ENCODE measurements at places on chromosomes 12 and 14.

- DNase-seq, result no peak
These were observed 3.3 kb upstream of the SCARB1 start for GRCh38 chr12:124866883-124867400.

GRCh38 chr14:79600406-79600805 lies 610.9 kb downstream of the DIO2 start:
- DNase-seq, result no peak

DNA sequence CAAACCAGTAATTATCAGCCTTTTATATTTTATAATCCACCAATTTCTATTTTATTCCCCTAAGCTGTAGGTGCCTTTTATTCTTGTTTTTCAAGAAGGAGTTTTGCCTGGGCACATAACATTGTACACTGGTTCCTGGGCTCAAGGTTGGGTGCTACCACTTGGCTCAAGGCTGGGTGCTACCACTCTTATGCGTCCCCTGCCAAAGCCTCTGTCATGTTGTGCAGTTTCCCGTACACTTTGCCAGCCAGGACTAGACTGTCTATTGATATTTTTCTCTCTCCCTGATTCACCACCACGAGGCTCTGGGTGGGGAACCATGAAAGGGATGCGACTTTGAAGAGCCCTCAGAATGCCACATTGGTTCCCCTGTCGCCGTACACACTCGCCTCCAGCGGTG lies 52.5 kb upstream of the VASH1 start:
- no peak for DNase-seq

DNA sequence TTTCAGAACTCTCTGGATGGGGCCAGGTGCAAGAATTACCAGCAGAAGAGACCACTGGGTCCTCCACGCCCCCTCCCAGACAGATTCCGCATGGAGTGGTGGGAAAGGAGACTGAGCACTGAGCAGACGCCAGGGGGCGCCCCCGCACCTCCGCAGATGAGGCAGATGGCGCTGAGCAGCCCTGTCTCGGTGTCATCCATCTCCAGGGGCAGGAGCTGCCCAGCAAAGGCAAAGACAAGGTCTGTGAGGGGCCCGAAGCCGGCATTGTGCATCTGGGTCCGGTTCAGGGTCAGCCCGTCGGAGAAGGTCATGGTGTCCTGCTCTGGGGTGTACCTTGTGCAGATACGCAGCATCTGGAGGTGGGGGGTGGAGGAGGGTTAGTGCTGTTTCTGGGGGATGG lies 6.3 kb upstream of the ITGB7 start:
- peak; percentile 80 for DNase-seq

GRCh38 chr14:68719634-68720384 lies 73.1 kb downstream of the ZFP36L1 start:
- DNase-seq, result no peak

DNA sequence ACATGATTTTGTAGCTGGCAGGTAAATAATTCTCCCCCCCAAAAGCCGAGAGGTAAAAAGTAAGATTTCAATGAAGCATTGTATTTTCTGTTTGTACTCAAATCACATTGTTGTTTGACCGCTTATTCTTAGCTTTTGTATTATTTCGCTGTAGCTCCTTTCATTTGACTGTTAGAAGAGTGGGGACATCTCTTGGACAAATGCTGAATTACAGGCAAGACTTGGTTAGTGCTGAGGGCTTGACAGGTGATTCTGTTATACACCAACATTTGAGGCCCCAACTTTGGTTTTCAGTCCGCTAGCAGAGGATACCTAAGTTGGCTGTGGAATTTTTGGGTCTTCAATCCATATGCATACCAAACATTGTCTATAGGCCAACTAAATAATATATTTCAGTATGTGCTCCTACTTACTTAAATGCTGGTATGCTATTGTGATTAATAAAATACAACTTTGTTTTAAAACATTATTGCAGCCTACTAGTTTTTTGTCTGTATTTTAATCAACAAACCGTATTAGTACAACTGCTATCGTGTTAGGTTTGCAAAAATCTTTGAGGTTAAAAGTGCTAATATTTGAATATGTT lies 102.2 kb downstream of the ERC1 start:
- DNase-seq, result no peak

- no peak for DNase-seq
These were observed 367.4 kb upstream of the TBX3 start for GRCh38 chr12:115051378-115051777.

GRCh38 chr14:76113691-76114090 lies 38.0 kb upstream of the GPATCH2L start:
- no peak for DNase-seq

DNA sequence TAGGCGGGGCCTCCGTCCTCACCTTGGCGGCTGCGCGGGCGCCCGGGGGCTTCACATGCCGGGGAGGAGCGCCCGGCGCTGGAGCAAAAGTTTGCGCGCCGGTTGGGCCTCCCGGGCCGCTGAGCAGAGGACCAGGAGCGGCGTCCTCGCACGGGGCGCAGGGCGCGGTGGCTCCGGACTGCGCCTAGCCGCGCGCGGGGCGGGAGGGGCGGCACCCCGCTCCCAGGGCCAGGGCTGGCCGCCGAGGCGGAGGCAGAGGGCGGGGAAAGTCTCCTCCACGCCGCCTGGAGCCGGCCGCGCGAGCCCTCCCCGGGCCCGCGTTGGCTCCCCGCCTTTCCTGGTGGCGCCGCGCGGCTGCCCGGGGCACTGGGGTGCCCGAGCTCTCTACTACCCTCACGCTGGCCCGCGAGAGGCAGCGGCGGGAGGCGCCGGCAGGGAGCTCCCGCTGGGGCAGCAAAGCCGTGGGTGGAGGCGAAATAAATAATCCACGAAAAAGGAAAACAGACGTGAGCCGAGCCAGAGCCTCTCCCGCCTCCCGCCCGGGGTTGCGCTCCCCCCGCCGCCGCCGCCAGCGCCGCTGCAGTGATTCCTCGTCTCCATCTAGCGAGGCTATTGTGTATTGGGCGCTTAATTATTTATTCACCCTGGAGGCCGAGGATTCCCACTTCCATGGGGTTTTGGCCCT lies 400 bp upstream of the PRIMA1 start:
- no peak for DNase-seq

DNA sequence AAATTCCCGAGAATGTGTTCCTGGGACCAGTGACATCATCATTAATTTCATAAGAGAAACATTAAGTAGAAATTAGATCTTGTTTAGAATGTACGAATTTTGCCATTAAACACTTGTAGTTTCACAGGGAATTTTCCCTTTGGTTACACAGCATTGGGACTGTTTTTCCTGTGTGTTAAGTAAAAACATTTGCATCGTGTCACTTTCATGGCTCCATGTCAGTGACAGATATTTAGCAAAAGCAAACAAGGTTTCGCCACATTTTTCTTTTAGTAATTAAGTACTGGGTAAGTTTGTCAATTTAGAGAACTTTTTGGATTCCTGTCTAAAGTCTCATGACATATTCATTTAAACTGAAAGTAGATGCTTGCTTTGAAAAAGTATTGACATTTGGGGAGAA lies 45.5 kb upstream of the OVCH1 start:
- DNase-seq, result no peak

DNA sequence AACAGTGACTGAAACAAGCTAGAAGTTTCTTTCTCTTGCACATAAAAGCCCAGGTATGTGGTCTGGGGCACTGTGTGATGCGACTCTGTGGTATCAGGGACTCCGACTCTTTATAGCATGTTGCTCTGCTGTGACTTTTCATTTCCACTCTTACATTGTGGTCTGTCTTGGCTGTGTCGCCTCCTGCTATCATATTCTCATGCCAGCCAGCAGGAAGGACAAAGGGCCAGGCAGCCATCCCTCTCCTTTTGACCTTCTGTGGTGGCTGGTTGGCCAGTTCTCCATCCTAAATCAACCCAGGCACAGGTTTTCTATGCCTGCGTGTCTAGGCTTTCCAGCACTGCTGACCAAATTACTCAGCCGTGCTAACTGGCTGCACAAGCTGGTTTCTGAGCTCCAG lies 8.0 kb downstream of the ACAD10 start:
- DNase-seq, result no peak

GRCh38 chr12:102427543-102427941 lies 52.8 kb downstream of the IGF1 start:
- DNase-seq, result no peak

GRCh38 chr12:12975322-12976077 lies 23.5 kb upstream of the GPRC5D start:
- no peak for DNase-seq

DNA sequence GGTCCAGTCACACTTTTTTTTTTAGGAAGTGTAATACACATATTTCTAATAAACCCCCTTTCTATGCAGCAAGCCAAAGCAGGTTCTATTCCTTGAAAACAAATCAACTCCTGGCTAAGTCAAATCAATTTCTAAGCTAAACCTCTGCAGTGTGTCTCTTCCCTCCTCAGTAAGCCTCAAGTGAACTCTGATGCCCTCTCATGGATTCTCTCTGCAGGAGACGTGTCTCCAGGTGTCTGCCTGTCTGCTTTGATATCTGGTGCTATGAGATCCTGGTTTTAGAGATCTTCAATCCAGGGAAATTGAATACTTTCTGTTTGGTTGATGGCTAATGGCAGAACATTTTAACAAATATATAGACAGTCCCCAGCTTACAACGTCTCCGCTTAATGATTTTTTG lies 791.7 kb downstream of the AACS start:
- no peak for DNase-seq

GRCh38 chr12:11941606-11942337 lies 129.0 kb upstream of the BCL2L14 start:
- DNase-seq, result no peak

GRCh38 chr12:128190614-128191013 lies 76.4 kb upstream of the TMEM132C start:
- no peak for DNase-seq

DNA sequence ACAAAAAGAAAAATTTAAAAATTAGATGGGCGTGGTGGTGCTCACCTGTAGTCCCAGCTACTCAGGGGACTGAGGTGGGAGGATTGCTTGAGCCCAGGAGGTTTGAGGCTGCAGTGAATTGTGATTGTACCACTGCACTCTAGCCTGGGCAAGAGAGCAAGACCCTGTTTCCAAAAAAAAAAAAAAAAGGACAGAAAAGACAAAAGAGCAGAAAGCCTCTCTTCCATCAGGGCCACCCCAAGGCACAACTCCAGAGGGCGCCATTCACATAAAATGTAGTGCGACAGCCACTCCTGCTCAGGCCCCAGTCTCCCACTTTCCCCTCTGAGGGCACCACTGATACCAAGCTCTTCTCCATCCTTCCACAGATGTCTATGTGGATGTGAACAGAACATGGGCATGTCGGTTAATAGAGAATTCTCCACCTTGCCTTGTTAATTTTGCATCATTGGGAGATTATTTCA lies 41.8 kb downstream of the DGLUCY start:
- no peak for DNase-seq

GRCh38 chr14:101192661-101193000 lies 289.1 kb upstream of the RTL1 start:
- no peak for DNase-seq

GRCh38 chr12:89863493-89863938 lies 154.9 kb upstream of the ATP2B1 start:
- no peak for DNase-seq

DNA sequence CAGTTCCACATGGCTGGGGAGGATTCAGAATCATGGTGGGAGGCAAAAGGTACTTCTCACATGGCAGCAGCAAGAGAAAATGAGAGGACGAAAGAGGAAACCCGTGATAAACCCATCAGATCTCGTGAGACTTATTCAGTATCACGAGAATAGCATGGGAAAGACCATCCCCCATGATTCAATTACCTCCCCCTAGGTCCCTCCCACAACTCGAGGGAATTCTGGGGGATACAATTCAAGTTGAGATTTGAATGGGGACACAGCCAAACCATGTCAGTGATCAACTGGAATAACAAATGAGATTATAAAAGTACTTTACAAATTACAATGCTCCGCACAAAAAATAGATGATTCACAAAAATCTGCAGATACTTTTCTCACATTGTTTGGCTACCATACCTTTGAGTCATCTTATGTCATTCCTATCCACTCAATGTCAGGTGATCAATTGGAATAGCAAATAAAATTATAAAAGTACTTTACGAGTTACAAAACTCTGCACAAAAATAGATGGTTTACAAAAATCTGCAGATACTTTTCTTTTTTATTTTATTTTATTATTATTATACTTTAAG lies 338.9 kb downstream of the C12orf50 start:
- DNase-seq, result no peak

- DNase-seq, result no peak
These were observed 62.1 kb downstream of the ACACB start for GRCh38 chr12:109178532-109178931.

DNA sequence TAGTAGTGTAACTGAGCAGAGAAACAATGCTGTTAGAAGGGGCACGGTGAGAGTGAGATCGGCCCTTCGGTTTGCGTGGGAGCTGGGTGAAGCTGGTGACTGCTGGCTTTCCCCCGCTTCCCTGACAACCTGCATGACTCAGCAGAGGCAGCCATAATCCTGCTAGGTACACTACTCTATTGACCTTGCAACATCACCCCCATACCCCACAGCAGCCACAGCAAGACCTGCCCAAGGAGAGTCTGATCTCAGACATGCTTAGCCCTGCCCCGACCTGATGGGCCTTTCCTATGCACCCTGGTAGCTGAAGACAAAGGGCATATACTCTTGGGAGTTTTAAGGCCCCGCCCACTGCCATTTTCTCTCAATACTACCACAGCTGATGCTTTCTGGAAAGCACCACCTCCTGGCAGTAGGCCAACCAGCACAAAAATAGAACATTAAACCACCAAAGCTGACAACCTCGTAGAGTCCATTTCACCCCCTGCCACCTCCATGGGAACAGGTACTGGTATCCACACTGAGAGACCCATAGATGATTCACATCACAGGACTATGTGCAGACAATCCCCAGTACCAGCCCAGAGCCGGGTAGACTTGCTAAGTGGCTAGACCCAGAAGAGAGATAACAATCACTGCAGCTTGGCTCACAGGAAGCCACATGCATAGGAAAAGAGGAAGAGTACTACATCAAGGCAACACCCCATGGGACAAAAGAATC lies 75.9 kb upstream of the RGS6 start:
- no peak for DNase-seq

DNA sequence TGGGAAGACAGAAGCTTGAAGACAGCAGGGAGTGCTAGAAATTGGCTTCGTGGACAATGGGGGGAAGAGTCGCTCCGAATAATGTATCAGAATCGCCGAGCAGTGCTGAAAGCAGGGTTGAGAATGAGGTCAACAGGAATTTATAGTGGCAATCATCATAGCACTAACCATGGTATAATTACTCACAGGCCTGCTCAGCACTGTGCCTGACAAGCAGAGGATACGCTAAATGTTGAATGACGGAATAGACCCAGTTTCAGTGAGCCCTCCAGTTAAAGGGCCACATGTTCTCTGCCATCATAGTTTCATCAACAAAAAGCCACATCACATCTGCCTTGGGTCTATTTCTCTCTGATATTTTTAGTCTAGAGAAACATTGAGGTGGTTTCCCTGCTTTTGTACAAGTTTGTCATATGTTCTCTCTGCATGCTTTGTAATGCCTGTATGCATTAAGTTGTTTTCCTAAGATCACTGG lies 130.3 kb upstream of the EGLN3 start:
- no peak for DNase-seq

GRCh38 chr12:108381787-108382436 lies 42.8 kb upstream of the CMKLR1 start:
- no peak for DNase-seq

DNA sequence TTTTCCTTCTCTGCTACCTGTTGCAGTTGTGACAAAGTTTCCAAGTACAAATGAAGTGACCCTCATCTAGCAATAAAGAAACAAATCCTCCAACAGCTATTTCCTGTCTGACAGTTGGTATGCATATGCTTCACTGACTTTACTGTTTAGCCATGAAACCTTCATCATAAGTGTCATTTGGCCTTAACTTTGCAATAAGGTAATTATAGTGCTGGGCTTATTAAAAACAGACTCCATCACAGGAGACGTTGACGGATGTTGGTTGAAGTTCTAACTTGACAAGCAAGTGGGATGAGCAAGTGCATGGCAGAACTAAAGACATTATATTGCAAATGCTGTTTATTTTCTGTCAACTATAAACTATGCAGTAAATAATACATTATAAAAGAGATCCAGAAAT lies 425.2 kb downstream of the RPS29 start:
- DNase-seq, result no peak
